Endodermal cell (in vitro differentiated cells): ENCODE measurements at places on chromosomes 4 and X. TPM values are rescaled to one million over a fixed set of nuclear protein-coding genes. Genes with fewer than 3 reads are reported as not detected.

DNA sequence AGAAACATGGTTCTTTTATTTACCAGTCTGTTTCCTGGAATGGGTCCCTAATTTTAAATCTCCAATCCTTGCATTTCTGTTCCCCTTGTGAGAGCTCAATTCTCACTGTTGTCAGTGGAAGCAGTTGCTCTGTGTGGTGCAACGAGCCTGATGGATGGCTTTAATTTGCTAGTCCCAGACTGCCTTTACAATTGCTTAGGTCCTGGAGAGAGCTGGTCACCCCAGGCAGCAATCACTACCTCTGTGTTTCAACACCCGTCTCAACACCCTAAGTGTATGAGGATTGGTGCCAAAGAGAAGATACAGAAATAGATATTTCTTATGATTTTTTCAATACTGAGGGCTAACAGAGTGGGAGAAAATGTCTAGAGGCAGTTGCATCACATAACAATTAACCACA is 873.8 kb downstream of the GLUD2 start:
- no peak for DNase-seq
- no peaks in the 10 kb centered on the region for H3K36me3 ChIP-seq
- no peak overlapping the region for H3K4me3 ChIP-seq
- no peaks in the 10 kb centered on the region for H3K27me3 ChIP-seq
- H3K27ac ChIP-seq = no peak overlapping the region

- no peak overlapping the region for H3K4me3 ChIP-seq
- H3K27ac ChIP-seq = no peak overlapping the region
- peak; percentile 63 for DNase-seq
- H3K4me1 ChIP-seq = no peaks in the 10 kb centered on the region
Measured at GRCh38 chr4:117941611-117942010, 92.7 kb upstream of the NDST3 start.

- H3K36me3 ChIP-seq = no peaks in the 10 kb centered on the region
- H3K27me3 ChIP-seq = no peaks in the 10 kb centered on the region
- no peak overlapping the region for H3K27ac ChIP-seq
- DNase-seq = no peak
Measured at GRCh38 chr4:76365636-76366035, 55.3 kb downstream of the CCDC158 start.

- DNase-seq = no peak
- H3K36me3 ChIP-seq = no peaks in the 10 kb centered on the region
- peaks cover 35% of the 10 kb centered on the region for H3K27me3 ChIP-seq
Measured at GRCh38 chr4:41712425-41712824, 36.1 kb downstream of the PHOX2B start.

- H3K27ac ChIP-seq = no peak overlapping the region
- H3K36me3 ChIP-seq = no peaks in the 10 kb centered on the region
- no peaks in the 10 kb centered on the region for H3K4me1 ChIP-seq
- no peaks in the 10 kb centered on the region for H3K27me3 ChIP-seq
- DNase-seq = no peak
- H3K4me3 ChIP-seq = no peak overlapping the region
Measured at GRCh38 chr4:26192899-26193869, 127.6 kb upstream of the RBPJ start.

DNA sequence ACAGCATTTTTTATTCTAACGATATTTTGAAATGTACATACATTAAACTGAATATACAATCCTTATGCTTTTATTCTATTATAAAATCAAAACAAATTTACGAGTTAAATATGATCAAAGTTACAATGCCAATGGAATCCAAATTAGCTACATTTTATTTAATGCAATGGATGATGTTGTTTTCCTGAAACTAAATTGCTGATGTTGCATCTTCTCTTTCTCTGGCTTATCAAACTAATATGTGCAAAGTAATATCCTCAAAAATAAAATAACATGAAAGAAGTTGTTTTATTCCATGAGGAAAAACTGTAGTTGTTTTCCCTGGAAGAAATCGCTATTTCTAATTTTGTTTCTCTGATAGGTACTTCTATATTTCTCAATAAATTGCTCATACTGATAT is 106.8 kb downstream of the ASB9 start:
- H3K4me1 ChIP-seq = peaks cover 5% of the 10 kb centered on the region
- H3K36me3 ChIP-seq = no peaks in the 10 kb centered on the region
- H3K27ac ChIP-seq = no peak overlapping the region
- no peaks in the 10 kb centered on the region for H3K27me3 ChIP-seq
- H3K4me3 ChIP-seq = no peak overlapping the region

DNA sequence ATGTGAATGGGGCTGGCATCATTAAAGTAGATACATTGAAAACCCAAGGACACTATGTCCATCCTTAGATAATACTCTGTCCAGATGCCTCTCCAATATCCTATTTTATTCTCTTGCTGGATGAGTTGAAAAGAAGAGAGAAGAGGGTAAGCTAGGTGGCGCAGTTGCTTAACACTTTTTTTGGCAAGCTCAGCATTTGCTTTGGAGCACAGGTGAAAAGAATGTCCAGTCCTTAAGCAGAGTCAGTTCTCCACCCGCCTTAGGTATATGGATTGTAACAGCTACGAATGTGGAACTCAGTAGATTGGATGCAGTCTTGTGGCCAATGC is 208.4 kb downstream of the NWD2 start:
- peaks cover 64% of the 10 kb centered on the region for H3K27me3 ChIP-seq
- peaks cover 5% of the 10 kb centered on the region for H3K4me1 ChIP-seq

DNA sequence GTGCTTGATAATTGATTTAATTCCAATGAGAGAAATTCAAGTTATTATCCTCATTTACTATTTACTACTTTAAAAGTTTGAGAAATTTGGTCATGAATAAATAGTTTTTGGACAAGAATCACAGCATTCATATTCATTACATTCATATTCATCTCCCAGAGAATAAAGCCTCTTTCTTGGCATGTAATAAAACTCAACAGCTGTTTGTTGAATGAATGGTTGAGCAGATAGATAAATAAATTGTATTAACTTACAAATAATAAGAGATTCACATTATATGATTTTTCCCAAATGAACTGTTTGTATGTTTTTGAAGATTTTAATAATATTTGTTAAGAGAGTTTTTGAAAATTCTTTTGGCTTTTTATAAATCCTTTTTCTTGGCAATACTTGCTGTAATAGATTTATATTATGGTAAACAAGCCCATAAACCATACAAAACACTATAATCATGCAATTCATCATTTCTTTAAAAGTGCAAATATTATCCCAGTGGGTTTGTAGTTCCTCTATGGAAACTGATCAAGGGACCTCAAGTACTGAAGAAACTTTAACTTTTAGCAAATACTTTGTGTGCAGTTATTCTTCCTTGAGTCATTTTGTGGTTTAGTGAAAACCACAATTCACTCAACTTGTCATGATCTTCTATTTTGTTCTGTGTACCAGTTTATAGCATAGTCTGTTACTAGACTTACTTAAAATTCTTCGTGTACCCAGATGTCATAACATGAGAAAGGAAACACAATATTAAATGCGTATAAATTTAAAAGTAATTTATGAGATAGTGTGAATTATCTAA is 371.8 kb downstream of the ADGRL3 start:
- no peaks in the 10 kb centered on the region for H3K27me3 ChIP-seq
- no peak overlapping the region for H3K27ac ChIP-seq
- H3K4me3 ChIP-seq = no peak overlapping the region
- no peaks in the 10 kb centered on the region for H3K36me3 ChIP-seq
- no peak for DNase-seq

The CENPVL3 gene
- total RNA-seq = 1.8 and 2.4 TPM in 2 replicates
